A549 treated with CpdA at 1 μM for 4 hours (cell line): ENCODE measurements at places on chromosomes 2 and 18. TPM values are rescaled to one million over a fixed set of nuclear protein-coding genes. Genes with fewer than 3 reads are reported as not detected.

The CXCR1 gene
- total RNA-seq = not detected in 5 replicates

The VPS4B gene
- 19.7 to 25.0 TPM (median 20.9 TPM) in 5 replicates for total RNA-seq

The TMEM198 gene
- total RNA-seq = 0.33 to 1.5 TPM (median 1.2 TPM) in 5 replicates

The ABCG5 gene
- total RNA-seq = 0.01 TPM in 1 of 5 replicates, not detected in the others

The CBLN2 gene
- 0.05 to 0.10 TPM (median 0.09 TPM) in 4 of 5 replicates, not detected in the other for total RNA-seq

The MLPH gene
- total RNA-seq = 218 to 289 TPM (median 278 TPM) in 5 replicates

The RNF25 gene
- 43.3 to 48.2 TPM (median 44.4 TPM) in 5 replicates for total RNA-seq

The ACADL gene
- 0.03 to 0.07 TPM (median 0.06 TPM) in 4 of 5 replicates, not detected in the other for total RNA-seq

The POTEJ gene
- total RNA-seq = not detected in 5 replicates

The CAVIN2 gene
- total RNA-seq = 7.9 to 11.2 TPM (median 9.9 TPM) in 5 replicates

The FER1L5 gene
- total RNA-seq = not detected in 5 replicates

The EGR4 gene
- total RNA-seq = 0.16 to 0.30 TPM (median 0.27 TPM) in 5 replicates

The EPB41L3 gene
- 0.11 to 0.82 TPM (median 0.39 TPM) in 5 replicates for total RNA-seq

The SIGLEC15 gene
- total RNA-seq = 0.08 to 0.09 TPM (median 0.09 TPM) in 4 of 5 replicates, not detected in the other

The FAM117B gene
- total RNA-seq = 2.3 to 2.9 TPM (median 2.5 TPM) in 5 replicates

The ARHGEF33 gene
- 0.02 to 0.11 TPM (median 0.03 TPM) in 3 of 5 replicates, not detected in the others for total RNA-seq

The RAD51AP2 gene
- total RNA-seq = not detected in 5 replicates

The POTEC gene
- not detected in 5 replicates for total RNA-seq

The RAB6C gene
- not detected in 5 replicates for total RNA-seq

The LDLRAD4 gene
- total RNA-seq = 1.6 to 2.7 TPM (median 1.7 TPM) in 5 replicates

The ARHGAP15 gene
- not detected in 5 replicates for total RNA-seq

The ERFE gene
- total RNA-seq = 6.3 to 8.2 TPM (median 6.9 TPM) in 5 replicates

The SIX3 gene
- 0.24 to 0.66 TPM (median 0.47 TPM) in 5 replicates for total RNA-seq

The C2orf15 gene
- 0.27 to 0.53 TPM (median 0.40 TPM) in 5 replicates for total RNA-seq

The NCKAP1 gene
- total RNA-seq = 91.0 to 110 TPM (median 106 TPM) in 5 replicates

The IKZF2 gene
- total RNA-seq = 0.07 to 0.18 TPM (median 0.13 TPM) in 5 replicates

The PROM2 gene
- total RNA-seq = 0.15 TPM in 1 of 5 replicates, not detected in the others

The ITGB1BP1 gene
- 148 to 181 TPM (median 160 TPM) in 5 replicates for total RNA-seq

The WDSUB1 gene
- 7.4 to 8.4 TPM (median 8.1 TPM) in 5 replicates for total RNA-seq

The IL1RL2 gene
- not detected in 5 replicates for total RNA-seq

The SRSF7 gene
- 308 to 411 TPM (median 332 TPM) in 5 replicates for total RNA-seq

The DSC2 gene
- total RNA-seq = 0.98 to 1.5 TPM (median 1.2 TPM) in 5 replicates

The C2orf92 gene
- total RNA-seq = 0.35 to 1.6 TPM (median 0.71 TPM) in 5 replicates

The REG3G gene
- 0.10 TPM in 1 of 5 replicates, not detected in the others for total RNA-seq

The TMEM247 gene
- total RNA-seq = not detected in 5 replicates

The SLC8A1 gene
- total RNA-seq = 0.40 to 0.59 TPM (median 0.48 TPM) in 5 replicates

The DQX1 gene
- 0.09 to 0.22 TPM (median 0.13 TPM) in 5 replicates for total RNA-seq

The DES gene
- total RNA-seq = 0.05 to 0.17 TPM in 2 of 5 replicates, not detected in the others

The C1GALT1C1L gene
- 1.2 to 2.3 TPM (median 1.7 TPM) in 5 replicates for total RNA-seq

The DIPK1C gene
- not detected in 5 replicates for total RNA-seq

The CCDC68 gene
- total RNA-seq = 2.4 to 4.5 TPM (median 3.6 TPM) in 5 replicates

The CASP10 gene
- total RNA-seq = 1.8 to 2.5 TPM (median 2.2 TPM) in 5 replicates

The CEP68 gene
- 8.0 to 10.8 TPM (median 9.6 TPM) in 5 replicates for total RNA-seq

The C1D gene
- 38.9 to 61.6 TPM (median 42.3 TPM) in 5 replicates for total RNA-seq

The RTKN gene
- 19.2 to 26.3 TPM (median 21.2 TPM) in 5 replicates for total RNA-seq

The UBXN4 gene
- total RNA-seq = 37.2 to 52.3 TPM (median 41.9 TPM) in 5 replicates

The SCYGR5 gene
- not detected in 5 replicates for total RNA-seq

The TMEM18 gene
- 38.3 to 51.0 TPM (median 46.3 TPM) in 5 replicates for total RNA-seq

The UGT1A4 gene
- 0.07 TPM in 1 of 5 replicates, not detected in the others for total RNA-seq

The SPDYA gene
- 0.18 to 0.26 TPM (median 0.24 TPM) in 4 of 5 replicates, not detected in the other for total RNA-seq

The HOXD13 gene
- 0.16 to 0.34 TPM (median 0.30 TPM) in 5 replicates for total RNA-seq

The GREB1 gene
- total RNA-seq = 2.4 to 3.1 TPM (median 2.6 TPM) in 5 replicates
